Stimulated activated CD8-positive, alpha-beta memory T cell treated with anti-CD3 and anti-CD28 coated beads, Interleukin-7, amount 100 ng/mL, for 1 hour (primary cell): ENCODE measurements at places on chromosomes 3 and 15.

DNA sequence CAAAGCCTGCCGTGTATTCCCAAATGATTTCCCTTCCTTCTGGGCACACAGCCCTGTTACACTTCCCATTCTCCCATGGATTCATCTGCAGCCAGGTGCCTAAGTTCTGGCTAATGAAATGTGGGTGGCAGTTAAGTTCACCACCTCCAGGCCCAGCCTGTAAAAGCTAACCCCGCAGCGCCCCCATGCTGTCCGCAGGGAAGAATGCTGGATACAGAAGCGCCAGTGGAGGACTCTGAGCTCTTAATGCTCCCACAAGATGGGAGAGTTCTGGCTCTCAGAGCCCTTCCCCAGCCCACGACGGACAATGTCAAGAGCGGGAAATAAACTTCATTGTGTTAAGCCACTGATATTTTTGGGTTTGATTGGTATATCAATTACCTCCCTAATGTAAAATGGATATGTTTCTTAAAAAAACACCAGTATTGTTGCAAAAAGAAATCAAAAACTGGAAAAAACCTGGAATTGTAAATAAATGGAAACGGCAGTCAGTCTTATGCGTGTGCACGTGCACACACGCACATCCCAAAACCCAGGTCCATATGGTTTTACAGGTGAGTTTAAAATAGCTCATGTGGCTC is 37.7 kb upstream of the FGD5 start:
- no peak for DNase-seq

GRCh38 chr3:49813497-49814174 is at the start of gene UBA7:
TSS of gene UBA7 (minus strand) at chr3:49813953. CDS start at chr3:49813787, 166 bp downstream.
- no peak for DNase-seq

GRCh38 chr3:154361099-154361498 is 36.8 kb upstream of the DHX36 start:
- no peak for DNase-seq

DNA sequence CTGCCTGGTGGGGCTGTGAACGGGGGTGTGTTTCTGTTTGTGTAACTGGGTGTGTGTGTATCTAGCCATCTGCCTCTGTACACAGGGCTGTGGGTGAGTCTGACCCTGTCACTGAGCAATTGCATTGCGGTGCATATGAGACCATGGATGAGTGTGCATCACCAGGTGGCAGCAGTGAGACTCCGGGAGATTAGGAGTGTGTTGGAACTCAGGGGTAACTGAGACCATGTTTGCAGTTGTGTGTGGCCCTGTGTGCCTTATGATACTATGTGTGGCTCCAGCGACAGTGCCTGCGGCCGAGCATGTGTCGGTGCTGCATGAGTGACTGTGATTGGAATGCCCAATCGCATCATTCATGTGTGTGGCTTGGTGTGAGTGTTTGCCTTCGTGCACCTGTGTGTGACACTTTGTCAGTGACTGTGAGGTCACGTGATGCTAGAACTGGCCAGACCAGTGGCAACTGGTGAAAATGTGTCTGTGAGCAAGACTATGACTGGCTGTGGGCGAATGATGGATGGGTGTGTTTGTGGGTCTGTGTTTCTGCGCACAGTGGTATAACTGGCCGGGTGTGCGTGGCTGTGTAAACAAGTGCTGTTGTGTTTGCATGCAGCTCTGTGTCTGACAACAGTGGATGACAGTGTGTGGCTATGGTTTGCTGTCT is 14.0 kb downstream of the VILL start:
- DNase-seq = peak; percentile 48

GRCh38 chr15:50234764-50235163 is 30.8 kb downstream of the HDC start:
- DNase-seq = no peak

DNA sequence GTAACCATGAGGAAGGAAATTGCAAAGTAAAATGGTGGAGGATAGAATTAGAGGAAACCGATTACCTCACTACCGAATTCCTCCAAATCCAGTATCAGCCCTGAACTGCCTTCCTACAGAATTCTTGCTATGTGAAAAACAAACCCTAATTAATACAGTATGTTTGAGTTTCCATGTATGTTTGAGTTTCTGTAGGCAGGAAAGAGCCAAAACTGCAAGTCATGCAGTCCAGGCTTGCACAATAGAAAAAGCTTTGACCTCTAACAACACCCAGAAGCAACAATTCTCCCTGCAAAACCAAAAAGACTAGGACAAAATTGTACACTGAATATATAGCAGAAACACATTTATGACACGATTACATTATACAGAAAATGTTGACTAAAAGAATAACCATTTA is 614.8 kb downstream of the DIPK2A start:
- no peak for DNase-seq

- no peak for DNase-seq
Observed at GRCh38 chr3:104676241-104676640, 690.5 kb upstream of the ALCAM start.

DNA sequence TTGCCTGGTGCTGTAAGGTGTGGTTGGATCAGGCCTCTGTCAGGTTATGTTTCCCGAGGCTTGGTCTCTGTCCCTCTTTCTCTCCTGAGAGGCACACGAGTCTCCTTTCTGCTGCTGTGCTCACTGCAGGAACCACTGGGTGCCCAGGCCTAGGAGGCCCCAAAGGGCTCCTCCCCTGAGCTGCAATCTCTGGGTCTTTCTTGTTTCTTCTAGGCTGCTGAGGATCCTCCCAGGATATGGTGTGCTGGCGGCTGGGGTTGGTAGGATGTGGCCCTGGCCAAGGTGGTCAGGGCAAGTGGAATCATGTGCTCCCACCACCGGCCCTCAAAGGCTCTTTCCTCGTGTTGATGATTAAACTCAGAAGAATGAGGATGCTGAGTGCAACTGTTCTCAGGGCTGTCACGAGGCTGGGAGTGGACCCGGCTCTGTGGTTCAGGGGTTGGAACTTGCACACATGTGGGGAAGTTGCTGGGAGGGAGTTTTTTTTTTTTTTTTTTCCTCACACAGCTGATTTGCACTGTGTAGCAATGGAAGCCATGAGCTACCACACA is 43.6 kb upstream of the CTSH start:
- no peak for DNase-seq

DNA sequence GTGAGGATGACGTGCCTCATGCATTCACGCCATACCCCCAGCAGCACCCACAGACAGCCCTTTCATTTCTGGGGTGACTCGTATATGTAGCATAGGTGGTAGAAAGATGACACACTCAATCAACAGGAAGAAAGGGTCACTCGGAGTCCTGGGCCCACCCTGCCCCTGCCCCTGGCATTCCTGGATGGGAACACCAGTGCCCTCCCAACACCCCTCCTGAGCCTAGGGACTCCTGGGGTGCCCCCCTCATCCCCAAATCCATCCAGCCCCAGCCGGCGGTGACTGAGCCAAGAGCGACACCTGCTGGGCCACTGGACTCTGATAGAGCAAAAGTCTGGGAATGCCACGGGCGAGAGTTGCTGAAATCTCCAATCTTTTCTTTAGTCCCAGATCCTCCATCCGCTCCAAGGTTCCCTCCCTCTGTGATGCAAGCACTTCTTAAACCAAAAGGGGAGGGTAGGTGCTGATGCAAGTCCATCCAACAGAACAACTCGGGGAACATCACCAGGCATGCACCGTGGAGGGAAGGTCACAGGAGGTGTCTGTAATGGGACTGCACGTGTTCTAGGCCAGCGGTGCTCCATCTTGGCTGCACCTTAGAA is 31.1 kb downstream of the ACAN start:
- peak; percentile 13 for DNase-seq

GRCh38 chr3:136120373-136121348 is 75.5 kb downstream of the MSL2 start:
- DNase-seq = no peak

DNA sequence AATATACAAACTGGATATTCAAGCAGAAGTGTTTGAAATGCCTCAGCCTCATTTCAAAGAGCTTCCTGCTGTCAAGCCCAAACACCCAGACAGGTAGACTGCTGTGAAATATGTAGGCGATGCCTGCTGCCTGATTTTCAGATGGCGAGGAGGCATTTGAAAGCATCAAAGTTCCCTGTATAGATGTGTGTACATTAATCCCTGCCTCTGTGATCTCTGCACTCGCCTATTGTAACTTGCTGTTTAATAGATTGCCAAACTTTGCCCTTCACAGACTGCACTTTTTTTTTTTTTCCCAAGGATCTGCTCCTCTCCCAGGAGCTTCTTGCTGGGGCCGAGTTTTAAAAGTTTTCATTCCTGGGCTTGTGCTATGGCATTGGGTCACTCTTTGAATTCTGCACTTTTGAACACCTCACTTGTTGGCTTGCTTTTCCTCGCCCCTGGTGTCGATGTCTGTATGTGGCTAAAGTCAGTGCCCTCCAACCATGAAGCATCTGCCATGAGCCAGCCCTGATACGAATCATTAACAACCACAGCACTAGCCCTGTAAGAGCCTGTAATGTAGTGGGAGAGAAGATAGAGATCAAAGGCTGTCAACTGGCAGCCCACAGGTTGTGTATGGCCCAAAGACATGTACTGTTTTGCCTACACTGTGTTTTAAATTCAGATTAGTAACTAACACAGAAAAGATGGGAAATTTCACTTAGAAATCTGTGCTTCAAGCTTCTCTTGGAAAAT is 287.6 kb upstream of the ICE2 start:
- no peak for DNase-seq

DNA sequence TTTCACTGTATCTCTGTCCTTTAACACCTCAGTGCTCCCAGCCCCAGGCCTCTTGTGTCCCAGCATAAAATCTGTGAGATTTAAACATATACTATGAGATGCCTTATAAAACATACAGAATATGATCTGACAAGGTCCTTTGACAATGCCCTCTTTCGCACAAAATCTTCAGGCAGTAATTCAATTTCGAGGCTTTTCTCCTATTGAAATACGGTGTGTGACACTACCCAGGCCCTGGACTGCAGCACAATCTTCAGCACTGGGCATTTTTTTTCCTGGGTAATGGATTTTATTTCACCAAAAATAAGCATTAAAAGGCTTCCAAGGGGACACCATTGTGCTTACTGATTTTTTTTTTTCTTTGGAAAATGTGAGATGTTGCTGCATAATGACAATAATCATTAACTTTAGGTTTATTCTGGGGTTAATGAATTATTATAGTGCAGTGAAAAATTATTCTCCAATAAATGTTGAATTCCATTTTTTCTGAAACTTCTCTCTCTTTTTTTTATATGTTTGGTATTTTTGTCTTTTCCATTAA is 40.9 kb upstream of the FAM3D start:
- no peak for DNase-seq

- DNase-seq = no peak
Observed at GRCh38 chr15:59591356-59591755, 20.2 kb upstream of the GCNT3 start.

DNA sequence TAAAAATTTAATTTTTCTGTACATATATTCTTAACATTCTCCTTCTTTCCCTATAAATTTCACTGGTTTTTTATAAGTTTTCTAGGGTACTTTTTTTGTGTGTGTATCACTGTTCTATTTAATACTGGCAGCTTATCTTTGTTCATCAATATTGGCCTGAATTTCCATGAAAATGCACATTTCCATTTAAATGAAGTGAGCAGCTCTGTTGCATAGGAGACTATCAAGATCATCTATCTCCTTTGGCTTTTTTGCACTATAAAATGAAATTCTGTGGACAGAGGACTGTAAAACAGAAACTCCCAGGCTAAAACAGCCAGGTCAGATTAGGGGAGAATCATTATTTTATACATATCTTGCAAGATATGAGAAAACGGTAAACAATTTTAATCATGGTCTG is 277.0 kb upstream of the ARL6 start:
- DNase-seq = no peak

DNA sequence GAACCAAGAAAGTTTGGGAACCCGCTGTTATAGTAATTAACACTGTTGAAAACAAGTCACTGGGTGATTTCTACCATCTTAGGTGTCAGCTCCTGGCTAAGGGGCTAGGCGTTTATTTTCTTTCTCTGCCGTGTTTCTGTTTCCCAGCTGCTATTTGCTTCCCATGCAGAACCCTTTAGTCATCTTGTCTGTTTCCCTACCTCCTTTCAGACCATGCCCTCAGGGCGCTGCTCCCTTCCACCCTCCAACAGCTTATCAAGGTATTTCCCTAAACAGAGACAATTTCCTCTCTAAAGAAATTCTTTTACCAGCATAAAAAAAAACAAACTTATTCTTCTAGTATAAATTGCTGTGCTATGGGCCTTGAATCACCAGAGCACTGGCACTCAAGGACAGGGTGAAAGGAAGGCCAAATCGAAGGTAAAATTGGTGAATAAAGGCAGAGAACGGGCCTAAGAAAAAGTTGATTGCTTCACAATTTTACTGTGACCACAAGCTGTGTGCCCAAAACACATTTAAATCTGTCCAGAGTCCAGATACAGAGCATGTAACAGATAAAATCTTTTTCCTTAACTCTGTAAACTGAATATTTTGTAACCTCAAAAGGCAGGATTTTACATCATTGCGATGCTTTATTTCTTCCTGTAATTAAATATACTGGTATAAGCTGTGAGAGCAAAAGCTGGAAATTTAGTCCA is 319.2 kb downstream of the ZNF621 start:
- no peak for DNase-seq

DNA sequence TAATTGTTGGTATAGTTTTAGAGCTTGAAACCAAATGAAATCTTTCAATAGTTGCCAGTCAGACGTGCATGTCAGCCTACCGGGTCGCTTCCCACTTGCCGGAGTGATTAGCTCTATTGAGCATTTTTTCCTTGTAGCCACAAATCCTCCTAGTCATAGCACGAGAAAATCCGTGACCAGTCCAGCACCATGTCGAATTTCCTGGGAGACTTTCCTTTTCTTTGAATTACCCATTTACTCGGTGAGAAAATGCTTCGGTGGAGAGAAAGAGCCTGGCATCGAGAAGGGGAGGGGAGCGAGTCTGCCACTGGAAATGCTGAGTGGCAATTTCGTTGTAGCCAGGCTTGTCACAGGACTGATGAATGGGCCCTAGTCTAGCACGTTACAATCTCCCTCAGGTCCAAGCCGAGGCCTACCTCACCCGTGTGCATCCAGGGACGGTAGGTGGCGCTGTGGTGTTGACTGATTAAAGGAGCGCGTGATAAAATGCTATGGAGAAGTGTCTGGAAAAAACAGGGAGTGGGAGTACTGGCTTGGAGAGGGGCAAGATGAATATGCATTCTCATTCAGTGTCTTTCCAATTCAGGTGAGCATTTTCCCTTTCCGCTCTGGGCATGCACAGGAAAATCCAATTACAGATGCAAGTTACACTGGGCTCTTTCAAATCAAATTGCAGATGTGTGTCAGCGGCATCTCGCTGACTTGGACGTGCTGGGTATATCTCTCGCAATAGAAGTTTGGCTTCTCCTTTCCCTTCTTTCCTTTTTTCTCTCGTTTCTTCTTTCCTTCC is 238.8 kb downstream of the EDEM1 start:
- peak; percentile 7 for DNase-seq

DNA sequence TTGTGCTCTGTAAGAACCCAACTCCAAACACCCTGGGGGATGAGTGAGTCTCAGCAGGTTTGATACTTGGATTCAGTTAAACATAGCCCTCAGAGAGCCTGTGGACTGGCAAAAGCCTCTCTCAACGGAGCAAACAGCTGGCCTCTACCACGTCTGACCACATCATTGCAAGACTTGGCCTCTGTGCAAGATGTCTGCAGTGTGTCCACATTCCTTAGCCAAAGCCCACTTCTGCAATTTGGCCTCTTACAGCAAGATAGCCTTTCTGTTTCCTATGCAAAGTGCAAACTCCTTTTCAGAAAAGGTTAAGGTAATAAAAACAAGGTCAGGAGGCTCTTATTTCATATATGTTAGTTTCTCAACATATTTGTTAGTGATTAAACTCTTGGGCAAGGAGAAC is 27.9 kb downstream of the FBN1 start:
- no peak for DNase-seq
